ENCODE measurements at places on chromosomes 3 and 15. TPM values are rescaled to one million over a fixed set of nuclear protein-coding genes. Genes with fewer than 3 reads are reported as not detected.

DNA sequence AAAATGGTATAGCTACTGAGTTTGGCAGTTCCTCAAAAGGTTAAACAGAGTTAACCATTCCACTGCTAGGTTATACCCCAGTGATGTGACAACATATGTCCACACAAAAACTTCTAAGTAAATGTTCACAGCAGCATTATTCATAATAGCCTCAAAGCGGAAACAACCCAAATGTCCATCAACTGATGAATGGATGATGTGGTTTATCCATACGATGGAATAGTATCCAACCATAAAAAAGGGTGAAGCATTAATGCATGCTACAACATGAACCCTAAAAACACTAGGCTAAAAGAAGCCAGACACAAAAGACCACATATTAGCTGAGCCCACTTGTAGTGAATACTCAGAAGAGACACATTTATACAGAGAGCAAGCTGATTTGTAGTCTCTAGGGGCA lies 9.0 kb downstream of the XXYLT1 start:
- no peak for DNase-seq

DNA sequence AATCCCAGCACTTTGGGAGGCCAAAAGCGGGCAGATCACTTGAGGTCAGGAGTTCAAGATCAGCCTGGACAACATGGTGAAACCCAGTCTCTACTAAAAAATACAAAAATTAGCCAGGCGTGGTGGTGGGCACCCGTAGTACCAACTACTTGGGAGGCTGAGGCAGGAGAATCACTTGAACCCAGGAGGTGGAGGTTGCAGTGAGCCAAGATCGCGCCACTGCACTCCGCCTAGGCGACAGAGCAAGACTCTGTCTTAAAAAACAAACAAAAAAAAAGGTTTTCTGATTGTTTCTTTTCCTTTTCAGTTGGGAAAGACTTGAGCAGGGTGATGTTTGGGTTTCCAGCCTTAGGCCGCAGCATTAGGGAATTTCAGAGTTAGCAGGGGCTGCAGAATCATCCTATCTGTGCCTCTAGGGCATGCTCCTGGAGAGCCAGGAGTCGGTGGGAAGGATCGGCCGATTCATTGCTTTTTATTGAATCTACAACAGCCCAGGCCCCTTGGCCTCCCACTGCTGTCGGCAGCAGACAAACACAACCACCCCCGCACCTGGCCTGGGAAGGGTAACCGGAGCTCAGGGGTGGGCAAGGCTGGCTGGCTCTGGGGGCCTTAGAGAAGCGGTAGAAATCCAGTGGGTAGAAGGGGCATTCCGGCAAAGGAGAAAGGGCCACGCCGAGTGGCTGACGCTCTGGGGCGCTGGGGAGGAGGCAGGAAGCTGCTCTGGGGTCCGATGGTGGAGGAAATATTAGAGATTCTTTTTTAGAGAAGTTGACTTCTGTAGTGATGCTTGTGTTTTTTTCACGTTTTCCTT lies 6.3 kb downstream of the CHAC1 start:
- no peak for DNase-seq

GRCh38 chr15:71757741-71758530 lies 52.4 kb upstream of the NR2E3 start:
- DNase-seq: no peak

DNA sequence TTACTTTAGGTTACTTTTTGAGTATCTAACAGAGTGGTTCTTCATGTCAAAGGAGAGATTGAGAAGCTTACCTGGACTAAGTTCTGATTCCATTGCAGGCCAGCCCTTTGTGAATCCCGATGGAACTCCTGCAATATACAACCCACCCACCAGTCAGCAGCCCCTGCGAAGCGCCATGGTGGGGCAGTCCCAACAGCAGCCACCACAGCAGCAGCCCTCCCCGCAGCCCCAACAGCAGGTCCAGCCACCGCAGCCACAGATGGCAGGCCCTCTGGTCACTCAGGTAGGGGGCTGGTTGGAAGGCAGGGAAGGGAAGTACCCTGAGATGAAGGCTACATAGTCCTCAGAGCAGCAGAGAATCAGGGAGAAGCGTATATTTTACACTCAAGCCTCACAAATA lies 97.8 kb downstream of the ARPP21 start:
- no peak for DNase-seq

GRCh38 chr3:61955483-61955882 lies 394.1 kb downstream of the PTPRG start:
- no peak for DNase-seq

GRCh38 chr3:53081318-53081717 lies 35.4 kb upstream of the SFMBT1 start:
- no peak for DNase-seq

- no peak for DNase-seq
Measured at GRCh38 chr15:90241343-90242192, 7.6 kb downstream of the GDPGP1 start.

DNA sequence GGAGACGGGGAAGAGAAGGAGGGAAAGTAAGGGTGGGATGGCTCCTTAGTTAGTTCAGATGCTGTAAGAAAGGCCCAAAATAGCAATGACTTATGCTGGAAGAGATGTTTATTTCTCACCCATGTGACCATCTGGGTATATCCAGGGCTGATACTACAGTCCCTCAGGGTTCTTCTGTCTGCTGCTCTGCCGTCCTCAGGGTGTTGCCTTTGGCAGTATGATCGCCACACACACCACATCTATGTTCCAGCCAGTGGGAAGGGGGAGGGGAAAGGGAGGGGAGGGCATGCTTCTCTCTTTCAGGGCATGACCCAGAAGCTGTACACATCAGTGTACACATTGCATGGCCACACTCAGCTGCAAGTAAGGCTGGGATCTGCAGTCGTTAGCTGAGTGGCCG lies 10.2 kb downstream of the CD276 start:
- no peak for DNase-seq

DNA sequence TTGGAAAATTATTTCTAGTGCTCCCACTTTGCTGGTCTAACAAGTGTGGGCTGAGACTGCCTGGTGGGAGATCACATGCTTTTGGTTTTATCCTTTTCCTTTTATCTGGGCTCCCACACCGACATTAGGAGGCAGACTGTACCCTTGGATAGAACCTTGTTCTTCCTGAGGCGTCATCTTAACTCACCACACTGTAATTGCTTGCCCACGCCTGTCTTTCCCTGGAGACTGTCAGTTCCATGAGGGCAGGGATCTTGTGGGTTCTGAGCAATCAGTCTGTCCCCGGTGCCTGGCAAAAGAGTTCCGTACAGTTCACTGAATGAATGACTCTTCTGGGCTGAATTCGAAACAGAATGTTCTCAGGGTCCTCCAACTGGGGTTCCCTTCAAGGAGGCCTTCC lies 124.6 kb upstream of the ABHD17C start:
- no peak for DNase-seq

DNA sequence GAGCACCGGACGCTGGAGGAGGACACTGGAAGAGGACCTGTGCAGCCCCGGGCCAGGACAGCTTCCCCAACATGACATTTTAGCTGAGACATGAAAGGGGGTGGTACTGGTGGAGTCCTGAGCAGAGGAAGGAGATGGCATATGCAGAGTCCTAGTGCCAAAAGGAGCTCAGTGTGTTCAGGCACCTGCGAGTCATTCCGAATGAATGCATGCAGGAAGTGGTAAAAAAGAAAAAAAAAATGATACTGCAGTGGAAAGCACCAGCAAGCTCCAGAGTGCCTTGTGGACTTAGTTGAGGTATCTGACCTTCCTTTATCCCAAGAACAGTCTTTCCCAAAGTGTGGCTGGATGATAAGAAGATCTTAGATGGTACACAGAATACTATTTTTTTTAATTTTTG lies 6.6 kb upstream of the ZNF148 start:
- no peak for DNase-seq

DNA sequence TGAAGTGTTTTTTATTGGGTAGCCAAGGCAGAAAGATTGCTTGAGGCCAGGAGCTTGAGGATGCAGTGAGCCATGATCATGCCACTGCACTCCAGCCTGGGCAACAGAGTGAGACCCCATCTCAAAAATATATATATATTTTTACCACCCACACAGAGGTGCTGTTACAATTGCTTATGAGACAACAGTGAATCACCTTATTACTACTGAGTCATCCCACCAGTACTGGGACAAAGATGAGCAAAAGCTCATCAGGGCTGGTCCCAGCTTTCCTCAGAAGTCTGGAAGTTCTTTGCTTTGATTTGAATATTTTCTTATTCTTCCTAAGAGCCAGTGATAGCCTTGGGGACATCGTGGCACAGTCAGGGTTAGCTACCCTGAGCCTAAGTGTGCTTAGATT lies 207.7 kb downstream of the SOX2 start:
- no peak for DNase-seq

DNA sequence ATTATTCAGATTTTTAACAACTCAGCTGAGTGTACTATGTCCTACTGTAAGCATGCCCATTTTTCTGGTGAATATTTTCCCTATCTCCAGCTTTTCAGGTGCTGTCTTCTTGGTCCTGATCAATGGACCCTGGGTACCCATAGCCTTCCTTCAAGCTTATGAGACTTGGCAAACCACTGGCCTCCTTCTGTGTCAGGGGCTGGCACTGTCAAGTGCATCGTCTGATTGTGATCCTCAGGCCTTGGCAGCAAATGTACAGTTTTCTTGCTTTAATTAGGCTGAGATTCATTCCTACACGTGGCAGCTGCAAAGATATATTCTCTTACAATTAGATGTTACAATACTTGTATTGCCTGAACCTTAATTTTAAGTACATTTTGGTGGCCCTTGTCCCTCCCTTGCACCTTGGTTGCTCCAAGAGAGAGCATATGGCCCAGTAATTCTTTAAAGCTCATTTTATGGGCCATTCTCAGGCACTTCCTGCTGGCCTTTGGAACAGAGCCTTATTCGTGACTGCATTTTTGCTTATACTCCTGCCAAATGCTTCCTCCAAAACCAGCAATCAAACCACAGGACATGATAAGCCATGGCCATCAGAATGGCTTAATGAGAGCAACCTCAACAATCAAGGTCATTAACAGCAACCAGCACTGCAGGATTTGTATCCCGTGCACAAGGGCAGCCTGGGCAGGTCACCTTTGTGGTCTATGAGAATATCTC lies 179.9 kb downstream of the CNTN6 start:
- DNase-seq: no peak

The SEMA3B gene
- polyA plus RNA-seq: 77.0 TPM

The GALNT15 gene
- 1.7 TPM for polyA plus RNA-seq

The SLC24A5 gene
- 0.61 TPM for polyA plus RNA-seq
